ENCODE measurements at places on chromosomes 13 and 19.

- no peaks in the 10 kb centered on the region for H3K36me3 ChIP-seq
- H3K4me1 ChIP-seq: no peaks in the 10 kb centered on the region
- no peak overlapping the region for H3K27ac ChIP-seq
- no peak for DNase-seq
- no peak overlapping the region for H3K4me3 ChIP-seq
Observed at GRCh38 chr13:62040078-62040477, 624.4 kb upstream of the PCDH20 start.

DNA sequence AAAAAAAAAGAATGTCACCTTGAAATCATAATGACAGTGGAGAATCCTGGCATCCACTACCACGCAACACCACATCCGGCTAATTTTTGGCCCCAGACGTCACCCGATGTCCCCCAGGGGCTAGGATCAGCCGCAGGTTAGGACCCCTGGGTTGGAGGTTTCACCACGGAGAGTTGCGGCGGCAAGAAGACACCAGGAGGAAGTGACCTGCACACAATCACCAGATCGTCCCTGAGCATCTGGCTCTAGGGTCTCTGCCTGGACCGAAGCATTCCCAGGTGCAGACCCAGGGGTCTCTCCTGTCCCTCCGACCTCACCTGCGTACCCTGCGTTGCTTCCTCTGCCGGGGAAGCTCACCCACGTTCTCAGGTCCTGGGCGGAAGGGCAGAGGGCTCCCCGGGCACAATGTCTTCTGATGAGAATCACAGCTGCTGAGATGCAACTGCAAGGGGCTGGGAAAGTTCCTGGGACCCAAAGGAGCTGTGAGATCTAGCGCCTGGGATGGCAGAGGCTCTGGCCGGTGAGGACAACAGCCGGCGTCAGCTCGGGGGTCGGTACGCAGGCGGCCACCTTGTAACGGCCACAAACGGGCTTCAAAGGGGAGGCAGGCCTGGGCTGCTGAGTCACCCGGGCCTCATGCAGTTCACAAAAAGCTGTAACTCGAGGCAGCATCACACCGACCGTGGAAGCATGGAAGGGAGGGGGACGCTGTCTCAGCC, 111.2 kb downstream of the GADD45B start:
- H3K27ac ChIP-seq: no peak overlapping the region
- H3K36me3 ChIP-seq: no peaks in the 10 kb centered on the region
- no peaks in the 10 kb centered on the region for H3K4me1 ChIP-seq
- no peak for DNase-seq
- H3K4me3 ChIP-seq: no peak overlapping the region
- H3K27me3 ChIP-seq: no peaks in the 10 kb centered on the region

- no peak for DNase-seq
- no peak overlapping the region for H3K4me3 ChIP-seq
- H3K4me1 ChIP-seq: peaks cover 46% of the 10 kb centered on the region
- H3K36me3 ChIP-seq: no peaks in the 10 kb centered on the region
- H3K27me3 ChIP-seq: no peaks in the 10 kb centered on the region
- H3K27ac ChIP-seq: peak overlapping the region; percentile 99
Observed at GRCh38 chr19:2055931-2056836, 5.1 kb upstream of the MKNK2 start.

GRCh38 chr13:113041896-113042295, 63.7 kb upstream of the F7 start:
- no peaks in the 10 kb centered on the region for H3K27me3 ChIP-seq
- no peak overlapping the region for H3K27ac ChIP-seq
- no peak overlapping the region for H3K4me3 ChIP-seq
- DNase-seq: no peak

GRCh38 chr13:94674609-94675348, 37.6 kb downstream of the SOX21 start:
- DNase-seq: peak; percentile 18
- H3K27ac ChIP-seq: no peak overlapping the region
- no peaks in the 10 kb centered on the region for H3K27me3 ChIP-seq
- no peaks in the 10 kb centered on the region for H3K4me1 ChIP-seq

GRCh38 chr13:44231786-44232516, 141.7 kb upstream of the SERP2 start:
- no peak overlapping the region for H3K4me3 ChIP-seq
- no peaks in the 10 kb centered on the region for H3K36me3 ChIP-seq
- H3K4me1 ChIP-seq: no peaks in the 10 kb centered on the region
- no peaks in the 10 kb centered on the region for H3K27me3 ChIP-seq

GRCh38 chr13:110445722-110446574, 115.6 kb downstream of the RAB20 start:
- H3K4me1 ChIP-seq: no peaks in the 10 kb centered on the region
- no peak overlapping the region for H3K4me3 ChIP-seq
- no peak for DNase-seq
- no peaks in the 10 kb centered on the region for H3K36me3 ChIP-seq
- H3K27ac ChIP-seq: no peak overlapping the region

DNA sequence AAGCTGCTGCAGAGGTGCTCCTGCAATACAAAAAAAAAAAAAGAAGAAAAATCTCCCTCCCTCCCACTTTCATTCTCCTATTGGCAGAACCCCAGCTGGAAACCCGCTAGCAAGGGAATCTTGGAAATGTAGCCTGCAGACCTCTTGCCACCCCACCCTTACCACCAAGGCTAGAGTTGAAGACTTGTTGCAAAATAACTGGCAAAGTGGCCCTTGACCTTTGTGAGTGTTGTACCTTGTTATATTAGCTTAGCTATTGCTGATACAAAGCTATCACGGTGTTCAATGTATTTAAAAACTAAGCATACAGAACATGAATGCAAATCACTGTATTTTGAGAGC, 57.5 kb upstream of the KCTD4 start:
- H3K27me3 ChIP-seq: no peaks in the 10 kb centered on the region
- H3K27ac ChIP-seq: no peak overlapping the region
- peaks cover 7% of the 10 kb centered on the region for H3K36me3 ChIP-seq

- no peak for DNase-seq
- no peak overlapping the region for H3K27ac ChIP-seq
- no peaks in the 10 kb centered on the region for H3K4me1 ChIP-seq
- no peaks in the 10 kb centered on the region for H3K36me3 ChIP-seq
Observed at GRCh38 chr13:67048084-67048820, 181.9 kb downstream of the PCDH9 start.

GRCh38 chr13:35499676-35500075, 23.2 kb upstream of the MAB21L1 start:
- H3K4me3 ChIP-seq: no peak overlapping the region
- H3K4me1 ChIP-seq: no peaks in the 10 kb centered on the region
- H3K36me3 ChIP-seq: no peaks in the 10 kb centered on the region
- H3K27ac ChIP-seq: no peak overlapping the region
- no peak for DNase-seq

GRCh38 chr19:48933382-48933932, at the start of gene DHDH:
Gene DHDH, plus strand, starts transcription at chr19:48933699. Its CDS starts 23 bp downstream, at chr19:48933722.
- peak within 1 kb of the TSS; percentile 50 for H3K4me3 ChIP-seq
- DNase-seq: peak; percentile 85
- H3K36me3 ChIP-seq: no peaks in the 10 kb centered on the region
- H3K27me3 ChIP-seq: no peaks in the 10 kb centered on the region
- H3K27ac ChIP-seq: peak within 1 kb of the TSS; percentile 57
- H3K4me1 ChIP-seq: peaks cover 7% of the 10 kb centered on the region

DNA sequence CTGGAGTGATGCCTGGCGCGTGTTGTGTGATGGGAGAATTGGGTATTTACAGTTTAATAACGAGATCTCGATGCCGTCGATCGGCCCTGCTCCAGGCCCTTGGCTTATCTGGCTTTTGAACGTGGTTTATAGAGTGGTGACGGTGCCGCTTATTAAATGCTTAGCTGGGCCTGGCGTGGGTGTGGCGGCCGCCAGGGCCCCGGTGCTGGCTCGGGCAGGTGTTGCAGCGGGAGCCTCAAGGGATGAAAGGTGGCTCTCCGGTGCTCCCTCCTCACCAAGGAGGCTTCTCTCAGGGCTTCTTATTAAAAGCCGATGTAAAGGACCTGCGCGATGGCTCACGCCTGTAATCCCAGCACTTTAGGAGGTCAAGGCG, 173.8 kb downstream of the KDM4B start:
- peaks cover 25% of the 10 kb centered on the region for H3K4me1 ChIP-seq
- H3K27me3 ChIP-seq: no peaks in the 10 kb centered on the region
- DNase-seq: no peak

GRCh38 chr13:108993346-108993745, 363.9 kb downstream of the MYO16 start:
- no peaks in the 10 kb centered on the region for H3K36me3 ChIP-seq
- H3K4me3 ChIP-seq: no peak overlapping the region
- no peak for DNase-seq
- no peaks in the 10 kb centered on the region for H3K4me1 ChIP-seq
- H3K27me3 ChIP-seq: no peaks in the 10 kb centered on the region

GRCh38 chr13:90594681-90595080, 752.8 kb upstream of the MIR17HG start:
- no peak overlapping the region for H3K27ac ChIP-seq
- no peaks in the 10 kb centered on the region for H3K36me3 ChIP-seq
- no peaks in the 10 kb centered on the region for H3K27me3 ChIP-seq
- H3K4me1 ChIP-seq: no peaks in the 10 kb centered on the region
- no peak overlapping the region for H3K4me3 ChIP-seq
- no peak for DNase-seq

GRCh38 chr13:31631746-31632145, 107.6 kb upstream of the RXFP2 start:
- H3K27me3 ChIP-seq: no peaks in the 10 kb centered on the region
- no peaks in the 10 kb centered on the region for H3K4me1 ChIP-seq
- H3K4me3 ChIP-seq: no peak overlapping the region
- no peak overlapping the region for H3K27ac ChIP-seq
- H3K36me3 ChIP-seq: no peaks in the 10 kb centered on the region
- DNase-seq: no peak

DNA sequence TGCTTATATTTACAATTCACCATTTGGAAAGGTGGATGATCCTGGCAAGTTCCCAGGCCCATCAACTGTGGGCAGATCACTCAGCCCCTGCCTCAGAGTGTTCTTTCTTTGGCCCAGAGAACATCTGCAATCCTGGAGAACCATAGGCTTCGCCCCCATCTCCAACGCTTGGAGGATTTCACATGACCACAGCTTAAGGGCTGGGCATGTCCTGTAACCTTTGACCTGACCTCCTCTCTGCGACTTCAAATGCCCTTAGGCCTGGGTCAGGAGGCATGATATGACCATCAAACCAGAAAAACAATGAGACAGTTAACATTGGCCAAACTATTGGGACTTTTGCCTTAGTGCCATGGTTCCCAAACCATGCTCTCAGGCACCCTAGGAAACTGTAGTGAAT, 7.2 kb upstream of the MBNL2 start:
- H3K4me1 ChIP-seq: peaks cover 22% of the 10 kb centered on the region
- no peaks in the 10 kb centered on the region for H3K27me3 ChIP-seq
- H3K27ac ChIP-seq: peak overlapping the region; percentile 4

- H3K4me3 ChIP-seq: no peak overlapping the region
- H3K27ac ChIP-seq: no peak overlapping the region
- no peaks in the 10 kb centered on the region for H3K27me3 ChIP-seq
- DNase-seq: no peak
- H3K36me3 ChIP-seq: no peaks in the 10 kb centered on the region
Observed at GRCh38 chr13:58579468-58579867, 947.9 kb downstream of the PCDH17 start.

- H3K36me3 ChIP-seq: no peaks in the 10 kb centered on the region
- no peaks in the 10 kb centered on the region for H3K27me3 ChIP-seq
- no peak for DNase-seq
- H3K4me3 ChIP-seq: no peak overlapping the region
Observed at GRCh38 chr13:95192998-95193397, 108.3 kb downstream of the ABCC4 start.

DNA sequence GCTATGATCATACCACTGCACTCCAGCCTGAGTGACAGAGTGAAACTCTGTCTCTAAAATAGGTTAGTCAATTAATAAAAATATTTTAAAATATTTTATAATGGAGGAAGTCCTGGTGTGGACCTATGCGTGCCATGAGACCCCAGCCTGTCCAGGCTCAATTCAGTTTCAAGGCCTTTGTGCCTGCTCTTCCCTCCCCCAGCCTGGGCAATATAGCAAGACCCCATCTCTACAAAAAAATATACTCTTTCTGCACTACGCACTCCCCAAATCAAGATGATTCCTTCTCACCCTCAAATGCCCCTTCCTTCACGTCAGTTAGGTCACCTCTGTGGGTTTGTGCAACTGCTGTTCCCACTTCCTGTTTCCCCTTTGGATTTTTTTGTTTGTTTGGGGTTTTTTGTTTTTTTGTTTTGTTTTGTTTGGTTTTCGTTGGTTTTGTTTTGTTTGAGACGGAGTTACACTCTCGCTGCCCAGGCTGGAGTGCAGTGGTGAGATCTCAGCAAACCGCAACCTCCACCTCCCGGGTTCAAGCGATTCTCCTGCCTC, 1.4 kb upstream of the HSH2D start:
- no peak overlapping the region for H3K4me3 ChIP-seq
- H3K36me3 ChIP-seq: no peaks in the 10 kb centered on the region

DNA sequence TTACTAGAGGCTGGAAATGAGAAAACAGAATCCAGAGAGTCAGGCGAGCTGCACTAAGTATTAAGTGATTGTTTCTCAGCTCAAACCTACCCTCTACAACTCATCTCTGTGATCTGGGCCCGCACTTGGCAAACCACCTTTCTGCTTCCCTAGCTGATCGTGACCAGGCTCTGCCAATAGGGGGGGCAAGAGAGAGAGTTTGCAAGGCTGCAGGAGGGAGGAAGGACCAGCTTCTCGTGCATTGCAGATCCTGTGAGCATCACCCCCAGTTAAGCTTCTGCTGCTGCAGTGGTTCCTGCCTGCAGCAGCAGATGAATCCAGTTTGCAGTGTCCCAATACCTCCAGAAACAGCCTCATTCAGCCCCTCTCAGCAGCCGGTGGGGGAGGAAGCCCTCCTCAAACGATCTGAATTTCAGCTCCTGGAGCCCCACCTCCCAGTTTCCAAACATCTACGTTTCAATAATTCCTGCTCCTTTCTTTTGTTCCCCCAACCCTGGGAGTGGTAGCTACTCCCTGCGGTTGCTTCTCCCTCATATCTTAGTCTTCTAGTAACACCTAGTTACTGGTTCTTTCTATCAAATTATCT, 20.0 kb downstream of the XRCC1 start:
- H3K27ac ChIP-seq: peak overlapping the region; percentile 1
- H3K27me3 ChIP-seq: no peaks in the 10 kb centered on the region
- DNase-seq: peak; percentile 85

DNA sequence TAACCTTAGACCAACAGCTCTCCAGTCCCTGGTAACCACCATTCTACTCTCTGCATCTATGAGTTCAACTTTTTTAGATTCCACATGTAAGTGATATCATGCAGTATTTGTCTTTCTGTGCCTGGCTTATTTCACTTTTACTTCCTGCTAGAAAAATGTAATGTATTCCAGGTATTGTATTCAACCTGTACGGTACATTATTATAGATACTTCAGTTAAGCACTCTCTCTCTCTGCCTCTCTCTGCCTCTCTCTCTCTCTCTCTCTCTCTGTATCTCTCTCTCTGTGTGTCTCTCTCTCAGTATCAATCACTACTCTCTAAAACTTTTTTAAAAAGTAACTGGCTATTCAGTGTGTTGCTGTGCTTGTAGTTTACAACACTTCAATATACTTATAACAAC, 8.4 kb downstream of the DACH1 start:
- H3K27ac ChIP-seq: no peak overlapping the region
- H3K4me3 ChIP-seq: no peak overlapping the region

DNA sequence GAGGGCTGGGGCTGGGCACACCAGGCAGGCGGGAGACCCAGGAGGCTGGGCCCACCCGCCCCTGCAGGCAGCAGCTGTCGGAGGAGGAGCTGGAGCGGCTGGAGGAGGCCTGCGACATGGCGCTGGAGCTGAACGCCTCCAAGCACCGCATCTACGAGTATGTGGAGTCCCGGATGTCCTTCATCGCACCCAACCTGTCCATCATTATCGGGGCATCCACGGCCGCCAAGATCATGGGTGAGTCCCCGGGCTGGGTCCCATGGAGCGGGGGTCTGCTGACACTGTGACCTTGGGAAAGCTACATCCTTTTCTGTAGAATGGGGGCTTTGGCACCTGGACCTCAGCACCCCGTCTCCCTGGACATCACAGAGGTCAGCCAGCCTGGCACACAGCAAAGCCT, 8.1 kb downstream of the PRPF31 start:
- no peaks in the 10 kb centered on the region for H3K4me1 ChIP-seq
- no peak overlapping the region for H3K4me3 ChIP-seq
- H3K27me3 ChIP-seq: no peaks in the 10 kb centered on the region
- peaks cover 97% of the 10 kb centered on the region for H3K36me3 ChIP-seq
- no peak overlapping the region for H3K27ac ChIP-seq
